Left lung (tissue), 14 donors: ENCODE measurements at places on chromosomes 5 and 9.
A peak's percentile ranks its signal among the peaks of the same experiment; 100 is the strongest.

DNA sequence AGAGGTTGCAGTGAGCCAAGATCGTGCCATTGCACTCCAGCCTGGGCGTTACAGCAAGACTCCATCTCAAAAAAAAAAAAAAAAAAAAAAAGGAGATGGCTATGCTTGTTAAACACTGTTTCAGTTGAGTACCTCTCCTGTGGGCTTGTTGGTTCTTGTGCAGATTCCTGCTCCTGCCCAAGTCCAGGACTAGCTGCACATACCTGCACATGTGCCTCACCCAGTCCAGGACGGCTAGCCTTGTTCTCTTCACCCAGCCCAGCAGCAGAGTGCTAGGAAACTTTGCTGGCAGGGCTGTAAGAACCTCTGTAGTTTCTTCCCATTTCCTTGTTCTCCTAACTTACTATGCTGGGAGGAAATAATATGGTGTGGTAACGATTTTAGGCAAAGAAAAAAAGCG, 234.1 kb upstream of the DMRT1 start:
- DNase-seq, result no peak

- no peak for DNase-seq
These were observed 171.9 kb downstream of the MAPKAP1 start for GRCh38 chr9:125534971-125535701.

- DNase-seq, result no peak
These were observed 319.0 kb downstream of the BRINP1 start for GRCh38 chr9:119050281-119050680.

GRCh38 chr5:141849415-141850243, 28.6 kb downstream of the PCDH1 start:
- DNase-seq, result peak; percentile 92

DNA sequence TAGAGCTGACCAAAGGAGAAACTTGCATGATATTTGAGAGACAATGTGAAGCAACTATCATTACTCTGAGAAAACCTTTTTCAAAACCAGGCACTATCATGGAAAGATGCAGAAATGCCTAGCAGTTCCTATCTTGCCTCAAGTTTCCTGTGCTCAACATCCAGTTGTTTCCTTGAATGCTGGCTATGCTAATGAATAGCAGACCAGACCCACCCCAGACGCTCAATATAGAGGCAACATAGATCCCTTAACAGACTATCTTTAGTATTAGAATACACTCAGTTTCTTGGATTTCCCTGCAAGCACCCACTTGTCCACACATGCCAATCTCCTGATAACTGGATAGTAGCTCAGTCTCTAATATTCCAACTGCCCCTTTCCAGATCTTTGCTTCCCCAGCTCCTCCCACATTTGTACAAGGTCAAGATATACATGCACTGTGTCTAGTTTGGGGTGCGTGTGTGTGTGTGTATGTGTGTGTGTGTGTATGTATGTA, 93.3 kb upstream of the PCSK5 start:
- no peak for DNase-seq

DNA sequence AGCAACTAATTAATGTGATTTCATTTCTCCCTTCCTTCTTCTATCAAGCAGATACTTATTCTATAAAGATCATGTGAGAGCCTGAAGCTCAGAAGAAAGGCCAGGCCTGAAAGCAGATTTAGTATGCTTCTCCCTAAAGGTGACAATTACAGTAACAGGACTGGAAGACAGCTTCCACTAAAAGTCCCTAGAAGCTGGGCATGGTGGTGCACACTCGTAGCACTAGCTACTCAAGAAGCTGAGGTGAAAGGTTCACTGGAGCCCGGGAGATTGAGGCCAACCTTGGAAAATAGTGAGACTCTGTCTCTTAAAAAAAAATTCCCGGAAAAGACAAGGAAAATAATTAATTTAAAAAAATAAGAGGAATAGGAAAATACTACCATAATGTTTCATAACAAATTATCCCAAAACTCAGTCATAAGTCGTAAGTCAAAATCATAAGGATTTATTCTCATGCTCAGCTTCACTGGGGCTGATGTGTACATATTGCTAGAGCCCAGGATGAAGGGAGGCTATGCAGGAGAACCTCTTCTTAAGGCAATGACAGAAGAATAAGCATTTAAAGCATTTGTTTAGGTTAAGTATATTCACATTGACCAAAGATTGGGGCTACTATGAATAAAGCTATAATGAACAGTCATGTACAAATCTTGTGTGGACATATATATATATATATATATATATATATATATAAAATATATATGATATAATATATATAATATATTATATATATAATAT, 210.8 kb upstream of the SMARCA2 start:
- no peak for DNase-seq

GRCh38 chr9:20125727-20126126, 336.9 kb upstream of the SLC24A2 start:
- DNase-seq, result no peak

- DNase-seq, result no peak
These were observed 1040.3 kb downstream of the TLE1 start for GRCh38 chr9:80649001-80649420.

DNA sequence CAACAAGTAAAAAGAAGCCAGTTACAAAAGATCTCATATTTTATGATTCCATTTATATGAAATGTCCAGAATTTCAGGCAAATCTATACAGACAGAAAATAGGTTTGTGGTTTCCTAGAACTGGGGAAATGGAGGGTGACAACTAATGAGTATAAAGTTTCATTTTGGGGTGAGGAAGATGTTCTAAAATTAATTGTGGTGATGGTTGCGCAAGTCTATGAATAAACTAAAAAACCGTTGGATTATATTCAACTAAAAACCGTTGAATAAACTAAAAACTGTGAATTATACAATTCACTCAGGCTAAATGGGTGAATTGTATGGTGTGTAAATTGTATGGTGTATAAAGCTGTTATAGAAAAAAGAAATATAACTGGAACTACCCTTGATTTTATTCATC, 47.6 kb downstream of the ADAMTS6 start:
- no peak for DNase-seq

DNA sequence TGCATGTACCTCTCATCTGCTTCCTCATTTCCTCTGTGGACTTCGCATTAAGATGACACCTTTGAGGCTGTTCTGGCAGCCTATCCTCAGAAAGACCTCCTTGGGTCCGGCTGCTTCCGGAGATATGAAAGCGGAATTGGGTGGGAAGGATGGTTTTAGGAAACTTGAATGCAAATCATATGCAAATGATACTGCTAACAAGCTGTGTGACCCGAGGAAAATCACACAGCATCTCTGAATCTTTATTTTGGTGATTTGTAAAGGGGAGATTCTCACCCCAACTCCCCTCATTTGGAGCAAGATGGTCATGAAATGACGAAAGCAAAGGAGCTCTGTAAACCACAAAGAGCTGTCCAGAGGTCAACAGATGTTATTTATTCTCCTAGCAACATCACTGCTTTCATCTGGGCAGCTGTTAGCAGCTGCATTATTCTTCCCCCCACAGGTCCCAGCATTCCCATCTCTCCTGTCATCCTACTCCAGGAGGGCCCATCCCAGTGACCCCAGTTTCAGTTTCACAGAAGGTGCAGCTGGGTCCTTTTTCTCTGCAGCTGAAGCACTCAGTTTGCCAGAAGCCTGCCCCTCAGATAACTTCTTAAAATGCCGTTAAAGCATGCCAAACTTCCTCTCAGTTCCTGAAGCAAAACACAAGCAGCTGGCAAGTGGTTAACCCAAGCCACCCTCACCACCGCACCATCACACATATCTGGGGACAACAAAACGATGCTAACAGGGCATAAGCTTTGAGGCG, 269.5 kb downstream of the SEC61B start:
- peak; percentile 37 for DNase-seq

- no peak for DNase-seq
These were observed 102.2 kb downstream of the MEGF10 start for GRCh38 chr5:127392762-127393161.

- peak; percentile 80 for DNase-seq
These were observed 59.6 kb upstream of the SLC27A6 start for GRCh38 chr5:128905568-128906110.

DNA sequence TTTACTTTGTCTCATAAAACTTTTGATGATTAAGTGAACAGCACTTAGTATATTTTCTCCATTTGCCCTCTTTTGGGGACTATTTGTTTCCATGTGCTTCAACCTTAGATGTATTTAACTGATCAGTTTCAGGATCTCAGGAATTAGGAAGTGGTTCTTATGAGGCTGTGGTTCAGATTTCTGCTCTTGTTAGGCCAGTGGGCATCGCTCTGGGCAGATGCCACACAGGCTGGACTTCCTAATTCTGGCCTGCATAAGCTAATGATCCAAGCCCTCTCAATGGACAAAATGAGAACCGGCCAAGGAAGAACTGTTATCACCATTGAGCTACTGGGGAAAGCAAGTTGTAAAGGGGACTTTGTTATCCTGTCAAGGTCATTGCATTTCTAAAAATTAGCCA, 6.9 kb downstream of the ARHGAP26 start:
- no peak for DNase-seq

DNA sequence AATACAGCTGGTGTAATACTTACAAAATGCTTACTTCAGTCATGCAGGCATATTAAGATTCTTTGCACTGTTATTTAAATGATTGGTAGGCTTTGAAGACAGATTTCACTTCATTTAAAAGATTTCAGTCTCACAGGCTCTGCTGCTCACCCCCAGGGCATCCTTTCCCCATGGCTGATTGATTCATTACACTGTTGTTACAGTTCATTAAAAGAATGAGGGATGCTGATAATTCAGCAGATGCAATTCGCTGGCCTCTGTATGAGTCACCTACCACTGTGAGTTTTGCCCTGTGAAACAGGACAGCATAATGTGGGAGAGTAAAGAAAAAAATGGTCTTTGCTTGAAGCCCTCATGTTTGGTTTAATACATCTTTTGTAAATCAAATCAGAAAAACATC, 246.9 kb downstream of the CYLC2 start:
- DNase-seq, result no peak

GRCh38 chr5:149594206-149594895, 13.1 kb downstream of the ARHGEF37 start:
- DNase-seq, result no peak

DNA sequence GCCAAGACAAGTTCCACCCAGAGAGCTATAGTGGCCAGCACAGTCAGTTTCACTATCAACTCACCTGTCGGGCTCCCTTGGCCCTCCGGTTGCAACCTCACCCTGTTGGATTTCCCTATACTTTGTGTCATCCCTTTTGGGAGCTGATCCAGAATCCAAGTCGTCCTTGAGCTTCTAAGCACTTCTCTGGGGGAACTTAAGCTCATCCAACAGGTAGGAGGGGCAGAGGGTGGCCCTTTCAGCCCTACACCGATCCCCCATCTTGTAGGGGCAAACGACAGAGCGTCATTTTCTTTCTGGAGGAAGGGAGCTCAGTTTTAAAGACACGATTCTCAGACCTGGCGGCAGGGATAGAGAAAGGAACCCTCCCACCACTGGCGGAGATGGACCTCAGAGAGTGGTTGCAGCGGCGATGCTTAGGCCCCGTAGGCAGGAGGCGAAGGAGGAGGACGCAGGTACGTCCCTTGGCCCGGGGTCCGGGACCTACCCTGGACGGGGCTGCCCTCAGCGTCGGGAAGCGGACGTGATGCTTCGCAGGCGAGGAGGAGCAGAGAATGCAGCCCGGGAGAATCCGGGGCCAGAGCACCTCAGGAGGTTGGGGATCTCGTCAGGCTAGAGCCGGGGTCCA, 519 bp downstream of the ZER1 start:
- no peak for DNase-seq

DNA sequence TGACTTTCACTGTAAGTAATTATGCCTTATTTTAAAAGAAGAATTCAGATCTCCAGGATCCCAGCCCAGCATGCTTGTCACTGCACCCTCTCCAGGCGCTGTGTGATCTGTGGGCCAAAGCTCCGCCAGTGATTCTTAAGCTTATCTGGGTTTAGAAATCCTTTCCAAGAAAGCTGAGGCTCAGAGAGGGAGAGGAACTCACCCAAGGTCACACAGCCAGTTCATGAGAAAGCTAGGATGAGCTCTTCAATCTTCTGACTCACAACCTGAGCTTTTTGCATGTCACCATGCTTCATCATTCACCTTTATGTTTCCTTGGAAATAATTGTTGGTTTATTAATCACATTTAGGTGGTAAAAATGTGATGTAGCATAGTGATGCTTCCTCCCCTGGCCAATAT, 136.6 kb upstream of the HAND1 start:
- no peak for DNase-seq

GRCh38 chr9:91089405-91090129, 272.2 kb downstream of the AUH start:
- DNase-seq, result no peak

GRCh38 chr5:157659868-157660660, 7.8 kb upstream of the SOX30 start:
- no peak for DNase-seq

DNA sequence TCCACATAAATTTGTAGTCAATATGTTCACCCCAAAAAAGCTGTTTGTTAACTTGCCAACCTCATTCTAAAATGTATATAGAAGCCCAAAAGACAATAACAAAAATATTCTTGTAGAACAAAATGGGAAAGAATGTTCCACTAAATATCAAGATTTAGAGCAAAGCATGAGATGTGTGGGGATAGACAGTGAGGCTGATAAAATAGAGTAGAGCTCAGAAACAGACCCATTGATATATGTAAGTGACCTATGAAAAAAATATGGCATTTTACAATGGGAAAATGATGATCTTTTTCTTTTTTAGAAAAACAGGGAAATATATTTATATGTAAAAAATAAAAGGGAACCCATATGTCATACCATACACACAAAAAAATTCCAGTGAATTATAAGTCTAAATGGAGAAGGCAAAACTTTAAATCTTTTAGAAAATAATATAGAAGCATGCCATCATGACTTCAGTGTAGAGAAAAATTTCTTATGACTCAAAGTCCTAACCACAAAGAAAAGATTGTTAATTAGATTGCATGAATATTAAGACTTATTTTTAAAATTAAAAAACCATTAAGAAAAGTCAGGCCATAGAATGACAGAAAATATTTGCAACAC, 6.6 kb upstream of the IFNB1 start:
- DNase-seq, result no peak

DNA sequence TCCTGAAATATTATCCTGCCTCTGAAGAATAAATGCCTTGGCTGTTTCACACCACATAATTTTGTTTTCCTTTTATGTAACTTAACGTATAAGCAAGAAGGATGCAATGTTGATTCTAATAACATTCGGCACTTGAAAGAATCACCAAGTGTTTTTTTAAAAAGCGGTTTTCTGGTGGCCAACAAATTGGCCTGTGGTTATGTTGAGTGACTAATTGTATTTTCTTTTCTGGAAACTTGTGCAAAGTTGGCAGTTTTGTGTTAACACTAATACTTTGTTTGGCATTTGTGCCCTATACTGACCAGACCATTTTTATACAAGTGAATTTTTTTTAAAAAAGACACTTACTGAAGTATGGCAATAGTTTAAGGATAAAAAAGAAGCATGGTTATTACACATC, 452.7 kb downstream of the BNC2 start:
- no peak for DNase-seq

DNA sequence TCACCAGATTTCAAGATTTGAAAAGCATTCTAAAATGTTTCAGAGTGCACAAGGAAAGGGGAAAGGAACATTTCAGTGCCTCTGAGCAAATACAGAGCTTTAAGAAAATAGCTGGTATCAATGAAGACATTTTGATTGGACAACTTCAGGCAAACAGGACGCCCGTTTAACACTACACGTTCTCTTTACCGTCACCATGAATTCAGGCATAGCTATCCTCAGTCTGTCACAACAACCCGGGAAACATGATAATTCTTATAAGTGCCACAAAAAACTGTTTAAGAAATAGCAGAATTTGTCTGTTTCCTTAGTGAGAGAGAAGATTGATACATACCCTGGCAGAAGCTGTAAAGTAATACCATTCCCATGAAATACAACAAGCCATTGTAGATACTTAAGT, 392.4 kb upstream of the PDE4D start:
- no peak for DNase-seq
